Psoas muscle (tissue), 8 donors: ENCODE measurements at places on chromosomes 12 and 14.
A peak's percentile ranks its signal among the peaks of the same experiment; 100 is the strongest.

DNA sequence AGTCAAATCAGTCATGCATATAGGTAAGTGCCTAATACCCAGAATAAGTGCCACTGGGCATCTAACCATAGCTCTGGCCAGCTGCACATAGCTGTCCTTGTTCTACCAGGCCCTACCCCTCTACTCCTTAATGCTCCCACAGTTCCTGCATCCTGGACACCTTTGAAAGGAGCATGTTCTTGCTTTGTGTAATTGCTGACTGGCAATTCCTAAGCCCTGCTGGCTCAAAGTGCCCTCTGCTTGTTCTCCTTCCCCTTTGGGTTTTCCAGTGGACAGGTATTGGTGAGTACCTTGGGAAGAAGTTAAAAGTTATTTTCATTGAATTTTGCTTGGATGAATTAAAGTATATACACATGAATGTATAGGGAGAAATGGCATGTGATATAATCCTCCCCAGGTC, 516.4 kb downstream of the ETNK1 start:
- no peak for DNase-seq

GRCh38 chr14:30191639-30192279, 264.1 kb upstream of the PRKD1 start:
- DNase-seq: no peak

- DNase-seq: no peak
Observed at GRCh38 chr12:58154359-58154758, 213.0 kb downstream of the ATP23 start.

DNA sequence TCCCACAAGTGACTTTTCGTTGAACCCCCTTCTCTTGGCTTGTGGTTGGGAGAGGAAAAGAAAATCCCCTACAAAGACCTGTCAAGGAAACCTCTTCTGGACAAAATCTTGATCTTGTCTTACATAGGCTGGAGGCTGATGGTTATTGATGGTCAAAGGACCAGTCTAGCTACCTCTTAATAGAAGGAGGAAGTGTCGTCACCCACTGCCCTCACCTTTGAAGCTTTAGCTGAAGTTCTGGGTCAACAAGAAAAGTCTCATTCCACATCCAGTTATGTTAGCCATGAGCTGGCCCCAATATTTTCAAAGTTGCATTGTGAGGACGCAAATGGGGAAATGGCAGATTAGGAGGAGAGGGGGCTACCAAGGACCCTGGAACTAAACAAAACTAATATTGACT, 6.2 kb upstream of the KSR2 start:
- DNase-seq: no peak

DNA sequence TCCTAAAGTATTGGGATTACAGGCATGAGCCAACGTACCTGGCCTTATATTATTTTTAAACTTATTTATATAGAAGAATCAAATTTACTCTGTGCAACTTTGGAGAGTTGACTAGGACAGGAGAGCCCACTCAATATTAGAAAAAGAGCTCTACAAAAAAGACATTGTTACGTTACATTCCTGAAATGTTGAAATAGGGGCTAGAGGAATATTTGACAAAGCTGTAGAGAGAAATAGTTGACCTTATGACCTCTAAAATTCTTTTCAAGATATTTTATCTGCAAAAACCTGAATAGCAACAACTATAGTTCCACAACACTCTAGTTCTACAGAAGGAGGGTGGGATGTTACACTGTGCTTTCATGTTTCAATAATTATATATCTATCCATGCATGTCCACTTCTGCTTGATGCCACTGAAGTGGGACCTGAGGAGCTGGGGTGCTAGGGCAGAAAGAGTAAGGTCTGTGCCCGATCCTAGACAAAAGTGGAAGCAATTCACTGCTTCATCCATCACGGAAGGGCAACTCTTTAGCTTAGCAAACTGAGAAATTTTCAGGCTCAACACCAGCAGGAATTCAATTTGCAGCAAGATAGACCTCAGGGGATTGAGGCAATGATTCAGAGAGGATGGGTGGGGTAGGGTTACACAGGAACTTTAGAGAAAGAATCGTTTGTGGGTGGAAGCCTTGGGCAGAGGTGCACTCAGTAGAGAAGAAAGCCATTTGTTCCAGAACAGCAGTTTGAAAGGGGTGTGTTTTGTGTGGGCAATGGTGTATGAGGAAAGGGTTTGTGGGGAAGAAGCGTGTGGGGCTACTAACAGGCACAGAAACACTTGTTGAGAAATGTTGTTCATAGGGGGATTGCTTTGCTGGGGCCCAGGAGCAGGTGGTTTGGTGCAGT, 16.0 kb upstream of the RNASE10 start:
- DNase-seq: no peak

DNA sequence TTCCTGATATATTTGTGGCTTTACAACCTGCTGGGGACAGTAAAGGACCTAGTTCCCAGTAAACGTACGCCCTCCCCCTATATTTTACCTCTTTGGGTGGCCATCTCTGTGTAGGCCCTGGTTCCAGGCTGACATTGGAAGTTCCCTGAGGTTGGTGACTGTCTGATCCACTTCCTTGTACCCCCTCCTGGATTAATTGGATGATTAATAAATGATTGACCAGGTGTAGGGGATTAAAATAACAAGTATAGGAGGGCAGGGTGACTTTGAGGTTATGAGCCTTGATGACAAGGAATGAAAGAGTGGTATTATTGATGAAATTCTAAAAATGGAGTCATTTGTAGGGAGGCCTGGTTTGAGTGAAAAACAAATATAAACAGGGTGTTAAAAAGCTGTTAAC, 9.6 kb downstream of the SUSD6 start:
- no peak for DNase-seq

GRCh38 chr14:75514673-75515628, 7.3 kb upstream of the BATF start:
- DNase-seq: no peak

DNA sequence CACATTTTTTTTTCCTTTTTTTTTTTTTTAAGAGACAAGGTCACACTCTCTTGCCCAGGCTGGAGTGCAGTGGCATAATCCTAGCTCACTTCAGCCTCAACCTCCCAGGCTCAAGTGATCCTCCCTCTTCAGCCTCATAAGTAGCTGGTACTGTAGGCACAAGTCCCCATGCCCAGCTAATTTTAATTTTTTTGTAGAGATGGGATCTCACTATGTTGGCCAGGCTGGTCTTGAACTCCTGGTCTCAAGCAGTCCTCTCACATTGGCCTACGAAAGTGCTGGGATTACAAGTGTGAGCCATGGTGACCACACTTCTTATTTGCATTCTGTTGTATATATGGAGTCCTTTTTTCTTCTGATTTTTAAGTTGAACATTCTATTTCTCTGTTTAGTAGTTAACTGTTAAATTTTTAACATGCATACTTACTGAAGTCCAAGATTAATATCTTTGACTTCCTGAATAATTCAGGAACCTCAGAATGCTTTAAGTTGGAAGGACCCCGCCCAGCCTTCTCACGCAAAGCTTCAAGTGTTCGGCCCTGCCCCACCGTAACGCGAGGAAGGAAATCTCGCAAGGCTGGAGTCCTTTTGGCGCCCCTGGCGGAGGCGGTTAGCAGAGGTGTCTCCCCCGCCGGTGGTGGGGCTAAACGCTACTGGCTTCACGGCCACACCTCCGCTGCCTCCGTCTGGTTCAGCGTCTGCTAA, 21.6 kb downstream of the SPATS2 start:
- DNase-seq: peak; percentile 36

DNA sequence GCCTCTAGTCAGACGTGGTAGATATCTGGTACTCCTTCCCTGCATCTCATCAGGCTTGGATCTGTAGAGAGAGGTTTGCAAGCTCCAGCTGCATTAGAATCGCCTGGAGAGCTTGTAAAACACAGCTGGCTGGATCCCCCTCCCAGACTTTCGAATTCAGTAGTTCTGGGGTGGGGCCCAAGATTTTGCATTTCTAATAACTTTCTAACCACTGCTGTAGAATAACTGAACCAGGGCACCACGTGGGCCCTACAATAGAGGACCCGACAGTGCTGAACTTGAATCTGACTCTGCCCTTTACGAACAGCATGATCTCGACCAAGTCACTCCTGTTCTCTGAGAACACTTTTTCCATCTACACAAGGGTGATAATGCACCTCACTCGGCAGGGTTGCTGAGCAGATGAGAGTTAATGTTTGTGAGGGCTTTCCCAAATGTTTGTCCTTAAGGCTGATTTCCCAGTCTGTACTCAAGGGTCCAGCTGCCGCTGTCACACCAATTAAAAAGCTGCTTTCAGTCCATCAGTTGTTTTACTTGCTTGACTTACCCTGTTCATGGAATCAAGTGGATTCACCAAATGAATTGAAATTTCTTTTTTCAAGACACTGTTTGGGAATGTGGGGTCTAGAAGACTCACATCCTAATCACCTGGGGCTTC, 86.6 kb upstream of the SLC24A4 start:
- no peak for DNase-seq

GRCh38 chr12:103596981-103597380, 9.9 kb downstream of the STAB2 start:
- no peak for DNase-seq

- DNase-seq: no peak
Observed at GRCh38 chr12:109387425-109388166, 39.9 kb downstream of the MYO1H start.

DNA sequence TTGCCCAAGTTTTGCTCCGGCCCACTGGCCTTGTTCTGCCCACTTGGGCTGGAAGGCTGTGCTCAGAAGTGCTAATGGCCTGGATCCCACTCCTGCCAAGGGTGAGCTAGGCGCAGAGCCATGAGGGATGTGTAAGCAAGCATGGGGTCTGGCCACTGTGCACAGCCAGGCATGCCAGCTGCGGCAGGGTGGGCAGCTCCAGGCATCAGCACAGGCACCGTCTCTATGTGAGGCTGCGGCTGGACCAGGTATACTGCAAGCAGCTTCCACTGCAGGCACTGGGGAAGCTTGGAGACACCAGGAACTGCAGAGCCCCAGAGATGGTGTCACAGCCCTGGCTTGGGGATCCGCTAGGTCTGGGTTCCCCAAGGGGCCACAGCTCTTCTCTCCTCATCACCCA, 264.9 kb downstream of the LRIG3 start:
- DNase-seq: no peak
